ENCODE measurements at places on chromosomes 7 and 10.

DNA sequence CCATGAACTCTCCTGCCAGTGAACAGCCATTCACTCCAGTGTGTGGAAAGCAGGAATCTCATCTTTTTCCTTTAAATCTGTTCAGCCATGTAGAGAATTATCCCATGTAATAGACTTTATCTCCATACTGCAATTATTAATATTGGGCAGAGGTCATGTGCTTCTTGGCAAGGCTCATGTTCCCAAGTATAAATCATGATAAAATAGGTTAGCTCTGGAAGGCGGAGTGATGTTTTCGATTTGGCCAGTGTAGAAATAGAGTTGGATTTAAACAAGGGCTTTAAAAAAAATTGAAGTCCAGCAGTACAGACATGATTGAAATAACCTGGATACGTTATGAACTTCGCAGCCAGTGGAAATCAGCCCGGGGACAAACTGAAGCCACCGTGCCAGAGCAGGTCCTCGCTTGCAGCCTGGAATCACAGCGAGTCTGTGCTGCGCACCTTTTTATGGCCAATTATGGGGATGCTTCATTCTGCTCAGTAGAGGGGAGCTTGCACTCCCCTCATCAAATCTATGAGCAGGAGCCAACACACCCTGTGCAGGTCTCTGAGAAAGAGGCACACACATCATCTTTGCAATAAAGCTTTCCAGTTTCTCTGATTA is 654.0 kb upstream of the MKI67 start:
- DNase-seq = no peak

GRCh38 chr7:107170051-107170915 is 1.5 kb downstream of the HBP1 start:
- DNase-seq = no peak

DNA sequence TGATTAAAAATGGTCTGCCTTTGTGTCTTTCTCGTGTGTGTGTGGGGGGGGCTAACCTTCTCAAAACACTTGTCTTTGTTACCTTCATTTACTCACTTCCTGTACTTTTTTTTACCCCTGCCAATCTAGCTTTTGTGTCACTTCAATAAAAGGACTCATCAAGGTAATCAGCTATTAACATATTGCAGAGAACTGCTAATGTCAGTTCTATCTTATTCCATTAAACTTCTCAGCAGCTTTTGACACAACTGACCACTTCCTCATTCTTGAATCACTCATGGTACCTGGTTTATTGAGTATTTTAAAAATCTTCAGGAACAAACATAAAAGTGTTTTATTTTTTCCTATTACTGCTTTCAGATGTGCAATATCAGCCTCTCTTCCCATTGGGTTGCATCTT is 59.8 kb downstream of the SLC25A40 start:
- DNase-seq = no peak

- peak; percentile 57 for DNase-seq
Observed at GRCh38 chr10:74799721-74800221, 26.6 kb upstream of the KAT6B start.

DNA sequence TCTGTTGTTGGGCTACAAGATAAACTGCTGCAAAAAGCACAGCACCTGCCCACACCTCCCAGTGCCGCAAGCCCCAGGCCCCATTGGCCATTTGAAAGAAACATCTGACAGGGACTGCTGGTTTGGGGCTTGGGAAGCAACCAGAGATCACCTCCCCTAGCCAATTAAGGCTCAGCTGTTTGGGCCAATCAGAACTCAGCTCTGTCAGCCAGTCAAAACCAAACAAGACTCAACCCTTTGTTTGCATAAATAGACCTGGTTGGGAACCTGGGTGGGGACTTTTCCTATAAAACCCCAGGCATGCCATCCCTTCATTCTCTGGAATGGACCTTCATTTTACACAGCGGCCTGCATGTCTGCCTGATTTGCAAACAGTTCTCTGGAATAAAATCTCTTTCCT is 17.2 kb upstream of the NME8 start:
- DNase-seq = no peak

- DNase-seq = peak; percentile 32
Observed at GRCh38 chr7:2520761-2521290, 1.3 kb downstream of the LFNG start.

GRCh38 chr7:128871050-128871449 is 8.4 kb downstream of the ATP6V1F start:
- DNase-seq = no peak

DNA sequence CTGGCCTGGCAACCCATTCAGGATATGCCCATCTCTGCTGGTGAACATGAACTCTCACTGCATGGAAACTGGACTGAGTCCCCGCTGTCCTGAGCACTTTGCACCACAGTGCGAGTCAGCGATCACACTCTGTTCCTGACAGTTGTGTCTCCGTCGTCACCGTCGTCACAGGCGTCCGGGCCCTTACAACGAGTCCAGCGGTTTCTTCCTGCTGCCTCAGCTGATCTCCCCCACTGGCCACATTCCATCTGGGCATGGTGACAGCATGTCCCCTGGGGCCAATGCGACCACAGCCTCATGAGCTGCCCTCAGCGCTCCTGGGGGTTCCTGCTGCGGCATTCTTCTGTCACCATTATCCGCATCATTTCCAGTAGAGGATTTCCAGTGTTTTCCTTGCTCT is 76.8 kb upstream of the KLF6 start:
- no peak for DNase-seq

- no peak for DNase-seq
Observed at GRCh38 chr7:101114492-101114891, 12.4 kb upstream of the SERPINE1 start.

DNA sequence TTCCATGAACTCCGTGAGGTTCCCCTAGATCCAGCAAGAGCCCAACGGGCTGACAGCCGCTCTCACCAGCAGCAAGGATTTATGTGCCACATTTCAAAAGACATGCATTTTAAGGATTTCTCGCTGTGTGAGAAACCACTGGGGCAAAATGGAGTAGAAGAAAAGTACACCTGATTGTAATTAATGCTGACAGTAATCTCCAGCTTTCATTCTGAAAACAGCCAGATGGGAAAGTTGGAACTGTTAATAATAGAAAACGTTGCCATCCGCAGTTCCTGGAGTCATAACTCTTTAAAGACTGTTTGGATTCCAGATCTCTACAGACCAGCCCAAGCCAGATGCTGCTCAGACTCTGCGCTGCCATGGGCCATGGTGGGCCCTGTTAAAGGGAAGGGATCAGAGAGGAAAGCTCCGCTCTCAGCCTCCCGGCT is 216.9 kb upstream of the GLI3 start:
- DNase-seq = no peak

GRCh38 chr7:155680124-155680523 is 35.7 kb downstream of the RBM33 start:
- DNase-seq = no peak

DNA sequence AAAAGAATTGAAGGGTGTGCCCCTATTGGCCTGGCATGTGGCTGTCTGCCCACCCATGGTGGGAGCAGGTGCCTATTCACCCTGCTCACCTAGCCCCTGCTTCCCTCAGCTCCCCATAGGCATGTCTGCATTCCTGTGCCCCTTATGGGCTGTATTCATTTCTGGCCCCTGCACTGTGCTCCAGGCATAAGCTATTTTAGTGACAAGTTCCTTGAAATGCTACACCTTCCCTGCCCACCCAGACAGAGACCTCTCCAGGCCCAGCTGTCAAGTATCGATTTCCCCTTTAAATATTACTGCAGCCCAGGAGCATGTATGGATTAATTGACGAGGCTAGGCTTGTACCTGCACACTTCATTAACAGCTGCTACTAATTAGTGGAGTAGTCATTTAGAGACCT is 235.4 kb downstream of the RPS24 start:
- no peak for DNase-seq

- no peak for DNase-seq
Observed at GRCh38 chr10:124095096-124095495, 1.7 kb upstream of the CHST15 start.

Data from activated CD8-positive, alpha-beta T cell treated with anti-CD3 and anti-CD28 coated beads for 36 hours (primary cell).